ENCODE measurements at places on chromosomes 2 and 18. TPM values are rescaled to one million over a fixed set of nuclear protein-coding genes. Genes with fewer than 3 reads are reported as not detected.

Gene AKAIN1
- not detected for polyA plus RNA-seq

Gene MRO
- polyA plus RNA-seq, result 0.65 TPM

Gene DNPEP
- 109 TPM for polyA plus RNA-seq

Gene MAP3K19
- not detected for polyA plus RNA-seq

Gene SOWAHC
- polyA plus RNA-seq, result 3.1 TPM

Gene POU3F3
- 0.02 TPM for polyA plus RNA-seq

Gene PAX3
- 0.33 TPM for polyA plus RNA-seq

Gene SCN9A
- 2.0 TPM for polyA plus RNA-seq

Gene GPBAR1
- polyA plus RNA-seq, result 0.59 TPM

Gene SLC9A4
- polyA plus RNA-seq, result not detected

Gene SATB2
- polyA plus RNA-seq, result 1.4 TPM

Gene MYL1
- polyA plus RNA-seq, result not detected
